ENCODE measurements at places on chromosomes 13 and 19. TPM values are rescaled to one million over a fixed set of nuclear protein-coding genes. Genes with fewer than 3 reads are reported as not detected.

- no peak for DNase-seq
These were observed 9.5 kb downstream of the RASL11A start for GRCh38 chr13:27280009-27280656.

DNA sequence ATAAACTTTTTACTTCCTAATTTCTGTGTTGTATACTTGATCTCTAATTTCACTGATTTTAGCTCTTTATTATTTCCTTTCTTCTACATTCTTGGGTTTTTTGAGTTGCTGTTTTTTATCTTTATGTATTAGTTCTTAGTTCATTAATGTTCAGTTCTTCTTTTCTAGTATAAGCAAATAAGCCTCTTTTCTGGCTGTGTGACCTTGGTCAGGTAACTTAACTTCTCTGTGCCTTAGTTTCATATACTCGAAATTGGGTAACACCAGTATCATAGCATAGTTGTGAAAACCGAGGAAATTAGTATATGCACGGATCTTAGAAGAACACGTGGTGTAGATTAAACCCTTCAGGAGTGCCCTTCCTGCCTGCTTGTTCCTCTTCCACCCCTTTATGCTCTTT, 130.2 kb upstream of the C1QTNF9B start:
- DNase-seq = no peak

DNA sequence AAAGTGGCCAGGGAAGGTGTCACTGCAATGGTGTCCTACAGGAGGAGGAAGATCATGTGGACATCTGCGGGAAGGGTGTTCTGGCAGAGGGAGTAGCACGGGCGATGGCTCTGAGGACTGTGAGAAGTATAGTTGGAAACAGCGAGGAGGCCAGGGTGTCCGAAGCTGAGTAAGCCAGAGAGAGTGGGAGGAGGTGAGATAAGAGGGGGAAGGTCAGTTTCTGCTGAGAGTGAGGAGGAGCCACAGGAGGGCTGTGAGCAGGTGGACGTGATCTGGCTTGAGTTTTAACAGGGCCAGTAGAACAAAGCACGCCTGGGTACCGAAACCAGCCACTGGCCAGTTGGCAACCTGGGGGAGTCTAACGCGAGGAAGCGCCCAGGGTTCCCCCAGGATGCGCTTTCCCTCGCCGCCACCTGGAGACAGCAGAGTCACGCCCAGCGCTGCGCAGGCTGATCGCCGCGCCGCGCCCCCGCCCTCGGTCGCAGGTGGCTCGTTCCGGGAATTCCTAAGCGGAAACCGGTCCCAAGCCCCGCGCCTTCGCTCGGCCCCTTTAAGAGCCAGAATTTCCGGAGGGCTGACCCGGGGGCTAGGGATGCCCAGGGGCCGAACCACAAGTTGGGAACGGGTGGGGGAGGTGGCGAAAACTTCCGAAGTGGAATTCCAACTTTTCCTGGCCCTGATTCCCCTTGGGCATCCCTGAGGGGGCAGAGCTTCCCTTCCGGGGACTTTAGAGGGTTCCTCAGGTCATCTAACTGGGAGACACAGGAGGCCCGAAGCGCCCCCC, 1.1 kb upstream of the LSR start:
- DNase-seq = peak; percentile 99

PNMA8B gene
- total RNA-seq = not detected

GRCh38 chr13:19791953-19792537, 9.3 kb upstream of the PSPC1 start:
- no peak for DNase-seq

GRCh38 chr19:31894451-31894850, 451.0 kb upstream of the ZNF507 start:
- no peak for DNase-seq

GRCh38 chr19:38675611-38676010, 28.2 kb downstream of the ACTN4 start:
- peak; percentile 30 for DNase-seq

GRCh38 chr13:20198781-20199180, 6.0 kb upstream of the GJB2 start:
- DNase-seq = peak; percentile 66

ACER1 gene
- not detected for total RNA-seq

- no peak for DNase-seq
These were observed 36.4 kb downstream of the CCL25 start for GRCh38 chr19:8088752-8089663.

GRCh38 chr13:112225429-112226090, 150.6 kb upstream of the SPACA7 start:
- DNase-seq = peak; percentile 12

KLK3 gene
- total RNA-seq = not detected

DNA sequence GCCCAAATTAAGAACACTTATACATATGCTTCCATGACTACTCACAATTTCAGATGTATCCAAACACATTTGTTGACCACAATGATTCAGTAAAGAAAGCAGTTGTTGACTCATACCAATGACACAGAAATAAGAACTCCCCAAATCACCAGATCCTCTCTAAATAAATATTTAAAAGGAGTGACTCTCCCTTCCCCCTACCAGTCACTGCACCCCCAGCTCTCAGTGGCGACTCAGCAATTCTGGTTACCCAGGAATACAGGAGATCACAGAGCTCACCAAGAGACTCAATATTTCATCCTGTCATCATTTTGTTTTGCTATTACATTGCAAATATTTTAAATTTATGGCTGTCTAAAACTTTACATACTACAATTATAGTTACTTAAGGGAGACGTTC, 131.5 kb downstream of the RGCC start:
- DNase-seq = no peak

Data from HT-29 (cell line).